Foreskin keratinocyte (primary cell): ENCODE measurements at places on chromosomes 12 and 14.
A peak's percentile ranks its signal among the peaks of the same experiment; 100 is the strongest.

DNA sequence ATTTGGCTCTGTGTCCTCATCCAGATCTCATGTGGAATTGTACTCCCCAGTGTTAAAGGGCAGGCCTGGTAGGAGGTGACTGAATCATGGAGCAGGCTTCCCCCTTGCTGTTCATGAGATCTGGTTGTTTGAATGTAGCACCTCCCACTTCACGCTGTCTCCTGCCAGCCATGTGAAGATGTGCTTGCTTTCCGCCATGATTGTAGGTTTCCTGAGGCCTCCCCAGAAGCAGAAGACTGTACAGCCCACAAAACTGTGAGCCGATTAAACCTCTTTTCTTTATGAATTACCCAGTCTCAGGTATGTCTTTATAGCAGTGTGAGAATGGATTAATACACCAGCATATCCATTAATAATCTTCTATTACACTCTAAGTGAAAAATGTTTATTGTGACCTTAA lies 70.2 kb downstream of the BAZ1A start:
- no peak for DNase-seq

- no peak for DNase-seq
Observed at GRCh38 chr12:12755923-12756322, 29.5 kb upstream of the APOLD1 start.

DNA sequence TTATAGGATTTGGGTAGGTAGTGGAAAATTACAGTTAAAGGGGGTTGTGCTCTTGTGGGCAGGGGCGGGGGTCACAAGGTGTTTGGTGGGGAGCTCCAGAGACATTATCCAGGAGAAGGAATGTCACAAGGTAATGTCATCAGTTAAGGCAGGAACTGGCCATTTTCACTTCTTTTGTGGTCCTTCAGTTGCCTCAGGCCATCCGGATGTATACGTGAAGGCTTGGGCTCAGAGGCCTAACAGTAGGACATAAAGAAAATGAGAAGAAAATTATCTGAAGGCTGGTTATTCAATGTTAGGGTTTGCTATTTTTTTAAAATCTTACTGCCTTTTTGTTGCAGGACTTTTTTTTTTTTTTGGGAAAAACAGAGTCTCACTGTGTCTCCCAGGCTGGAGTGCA lies 2.5 kb upstream of the PSEN1 start:
- DNase-seq: no peak

DNA sequence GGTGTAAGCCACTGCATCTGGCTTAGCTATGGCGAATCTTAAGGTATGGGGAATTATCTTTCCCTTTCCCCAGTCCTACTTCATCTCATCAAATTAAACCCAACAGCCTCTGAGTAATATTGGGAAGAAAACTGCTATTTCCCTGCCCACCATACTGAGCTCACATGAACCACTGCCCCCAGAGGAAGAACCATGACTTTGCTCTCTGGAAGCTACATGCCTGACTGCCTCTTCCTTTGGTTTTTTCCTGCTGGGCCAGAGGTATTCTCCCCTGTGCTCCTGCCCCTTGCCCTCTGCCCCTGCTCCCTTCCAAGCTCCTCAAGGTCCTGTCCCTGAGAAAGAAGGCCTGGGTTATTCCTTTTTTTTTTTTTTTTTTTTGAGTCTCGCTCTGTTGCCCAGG lies 15.2 kb downstream of the RILPL2 start:
- DNase-seq: no peak

DNA sequence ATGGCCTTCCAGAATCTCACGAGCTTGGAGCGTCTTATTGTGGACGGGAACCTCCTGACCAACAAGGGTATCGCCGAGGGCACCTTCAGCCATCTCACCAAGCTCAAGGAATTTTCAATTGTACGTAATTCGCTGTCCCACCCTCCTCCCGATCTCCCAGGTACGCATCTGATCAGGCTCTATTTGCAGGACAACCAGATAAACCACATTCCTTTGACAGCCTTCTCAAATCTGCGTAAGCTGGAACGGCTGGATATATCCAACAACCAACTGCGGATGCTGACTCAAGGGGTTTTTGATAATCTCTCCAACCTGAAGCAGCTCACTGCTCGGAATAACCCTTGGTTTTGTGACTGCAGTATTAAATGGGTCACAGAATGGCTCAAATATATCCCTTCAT lies 92.2 kb downstream of the FLRT2 start:
- DNase-seq: no peak

DNA sequence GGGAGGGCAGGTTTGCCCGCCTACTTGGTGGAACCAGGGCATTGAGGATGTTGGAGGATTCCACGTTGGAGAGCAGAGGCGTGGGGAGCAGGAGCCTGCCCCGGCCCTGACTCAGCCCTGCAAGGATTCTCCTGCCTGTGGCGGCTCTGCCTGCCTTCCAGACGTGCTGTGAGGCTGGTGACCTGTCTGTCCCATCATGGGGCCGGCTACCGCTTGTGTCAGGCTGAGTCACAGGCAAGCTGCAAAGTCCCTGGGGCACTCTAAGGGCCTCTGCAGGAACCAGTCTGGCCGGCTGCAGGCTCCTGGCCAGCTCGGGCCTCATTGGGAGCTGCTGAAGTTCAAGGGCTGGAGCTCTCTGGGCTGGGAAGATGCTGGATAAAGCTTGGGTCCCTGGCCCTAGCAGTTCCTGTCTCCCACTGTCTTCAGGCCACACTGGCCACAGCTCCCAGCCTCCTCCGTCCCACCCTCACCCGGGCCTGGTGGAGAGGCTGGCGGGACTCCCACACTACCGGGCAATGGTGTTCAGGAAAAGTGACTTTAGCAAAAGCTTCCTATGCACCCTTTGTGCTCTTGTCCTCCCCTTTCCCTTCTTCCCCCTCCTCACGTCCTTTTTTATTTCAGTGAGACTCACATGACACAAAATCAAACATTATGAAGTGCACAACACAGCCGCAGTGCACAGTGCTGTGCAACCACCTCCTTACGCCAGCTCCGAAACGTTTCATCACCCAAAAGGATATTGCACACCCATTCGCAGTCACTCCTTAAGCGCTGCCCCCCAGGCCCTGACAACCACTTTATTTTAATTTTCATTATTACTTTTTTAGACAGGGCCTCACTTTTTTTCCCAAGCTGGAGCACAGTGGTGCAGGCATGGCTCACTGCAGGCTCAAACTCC lies 22.0 kb upstream of the ULK1 start:
- DNase-seq: peak; percentile 71

- DNase-seq: no peak
Observed at GRCh38 chr12:131857908-131858850, 30.0 kb downstream of the MMP17 start.

DNA sequence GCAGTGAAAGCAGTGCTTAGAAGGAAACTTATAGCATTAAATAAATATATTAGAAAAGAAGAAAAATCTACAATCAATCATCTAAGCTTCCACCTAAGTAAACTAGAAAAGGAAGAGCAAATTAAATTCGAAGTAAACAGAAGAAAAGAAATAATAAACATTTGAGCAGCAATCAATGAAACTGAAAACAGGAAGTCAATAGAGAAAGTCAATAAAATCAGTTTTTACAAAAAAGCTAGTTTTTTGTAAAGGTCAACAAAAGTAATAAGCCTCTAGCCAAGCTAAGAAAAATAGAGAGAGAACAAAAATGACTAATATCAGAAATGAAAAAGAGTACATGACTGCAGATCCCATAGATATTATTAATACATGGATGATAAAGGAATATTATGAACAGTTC lies 34.2 kb upstream of the KTN1 start:
- no peak for DNase-seq

- no peak for DNase-seq
Observed at GRCh38 chr14:30016002-30016401, 88.4 kb upstream of the PRKD1 start.

DNA sequence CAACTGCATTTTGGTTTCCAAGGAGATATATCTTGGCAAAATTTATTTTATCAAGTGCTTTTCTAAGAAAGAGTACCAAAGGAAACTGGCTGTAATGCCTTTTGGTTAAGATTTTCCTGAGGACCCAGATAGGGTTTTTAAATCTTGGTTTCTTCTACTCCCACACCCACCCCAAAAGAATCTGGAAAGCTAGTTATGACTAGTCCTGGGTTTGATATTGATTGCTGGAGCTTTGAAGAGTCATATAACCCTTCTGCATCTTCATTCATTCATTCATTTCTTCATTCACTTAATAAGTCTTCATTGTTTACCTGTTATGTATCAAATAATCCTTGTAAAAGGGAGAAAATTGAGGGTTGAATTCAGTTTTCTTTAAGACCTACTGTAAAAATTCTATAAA lies 425.2 kb downstream of the PCNX1 start:
- DNase-seq: no peak

GRCh38 chr14:24036169-24036962 lies 15.4 kb upstream of the CARMIL3 start:
- peak; percentile 68 for DNase-seq

DNA sequence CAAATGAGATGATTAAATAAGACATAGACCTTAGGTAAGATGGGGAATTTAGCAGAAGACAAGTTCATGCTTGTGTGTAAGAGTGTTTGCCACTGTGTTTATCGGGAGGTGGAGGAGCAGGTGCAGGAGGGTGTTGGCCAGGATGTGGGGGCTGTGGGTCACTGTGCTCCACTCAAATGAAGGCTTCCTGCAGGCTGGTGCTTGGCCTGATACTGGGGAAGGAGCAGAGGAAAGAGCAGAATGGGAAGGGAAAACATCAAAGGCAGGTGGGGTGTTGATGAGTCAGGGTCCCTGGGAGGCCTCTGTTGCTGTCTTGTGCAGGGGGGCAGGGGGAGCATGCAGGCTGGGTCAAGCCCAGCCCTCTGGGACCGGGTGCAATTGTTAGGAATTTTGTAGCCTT lies 126.5 kb downstream of the TSPAN9 start:
- peak; percentile 72 for DNase-seq

- DNase-seq: peak; percentile 64
Observed at GRCh38 chr12:93453633-93454032, 11.9 kb upstream of the UBE2N start.

- no peak for DNase-seq
Observed at GRCh38 chr12:6450091-6450868, 1.6 kb upstream of the TAPBPL start.
